Panc1 (cell line): ENCODE measurements at places on chromosomes 3 and 15.

DNA sequence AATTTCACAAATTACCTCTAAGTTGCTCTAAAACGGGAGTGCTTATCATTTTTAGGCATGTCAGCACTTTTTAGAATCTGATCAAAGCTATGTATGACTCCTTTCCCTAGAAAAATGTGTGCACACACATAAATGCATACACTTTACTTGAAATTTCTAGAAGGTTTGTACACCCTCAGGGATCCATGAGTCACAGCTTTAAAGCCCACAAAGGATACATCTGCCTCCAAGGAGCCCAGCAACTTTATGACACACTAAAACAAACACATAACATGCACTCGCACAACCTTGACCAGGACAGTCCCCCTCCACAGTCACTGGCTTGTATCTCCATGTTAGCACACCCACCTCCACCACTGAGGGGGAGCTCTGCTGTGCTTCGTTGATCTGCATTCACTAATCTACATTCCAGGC is 722.0 kb upstream of the CFAP20DC start:
- no peak for DNase-seq

GRCh38 chr3:133629146-133629545 is 32.6 kb downstream of the TOPBP1 start:
- DNase-seq, result no peak

GRCh38 chr3:187748050-187748481 is 2.8 kb upstream of the BCL6 start:
- DNase-seq, result peak; percentile 77

GRCh38 chr15:80779658-80780415 is 667 bp downstream of the CEMIP start:
- DNase-seq, result no peak

- DNase-seq, result no peak
These were observed 40.9 kb upstream of the LARS2 start for GRCh38 chr3:45347315-45348000.

GRCh38 chr15:69666921-69667811 is 214.5 kb downstream of the RPLP1 start:
- no peak for DNase-seq

- no peak for DNase-seq
These were observed 44.4 kb downstream of the CDAN1 start for GRCh38 chr15:42692536-42692935.

DNA sequence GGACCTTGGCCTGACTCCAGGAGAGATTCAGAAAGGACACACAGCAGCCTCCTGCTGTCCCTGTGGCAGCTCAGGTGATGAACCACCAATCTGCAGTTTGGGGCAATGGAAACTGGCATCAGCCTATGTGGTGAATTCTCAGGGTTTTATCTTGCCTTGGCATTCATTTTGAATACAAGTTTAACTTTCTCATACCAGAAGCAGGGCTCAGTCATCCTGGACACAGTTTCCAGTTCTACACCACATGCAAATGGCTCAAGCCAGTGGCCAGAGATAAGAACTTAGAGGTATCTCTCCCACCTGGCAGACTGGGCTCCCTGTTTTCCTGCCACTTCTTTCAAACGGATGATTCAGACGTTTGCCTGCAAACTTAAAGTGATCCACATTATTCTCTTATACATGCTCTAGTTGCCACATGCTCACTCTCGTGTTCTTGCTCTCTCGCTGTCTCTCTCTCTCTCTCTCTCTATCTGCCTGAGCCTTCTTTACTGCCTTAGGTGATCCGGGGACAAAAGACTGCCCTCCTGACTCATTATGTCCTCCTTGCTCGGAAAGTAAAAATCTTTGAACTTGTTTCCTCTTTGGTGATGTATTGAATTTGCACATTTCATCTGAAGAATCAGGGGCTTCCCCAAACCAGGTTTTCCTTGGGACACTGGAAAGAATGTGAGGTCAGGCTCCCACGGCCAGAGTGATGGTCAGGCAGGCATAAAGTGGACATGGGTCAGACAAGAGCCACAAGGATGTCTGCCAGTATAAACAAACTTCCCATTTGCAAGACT is 99.6 kb upstream of the STT3B start:
- DNase-seq, result no peak

GRCh38 chr3:147393261-147393942 is 12.9 kb downstream of the ZIC4 start:
- DNase-seq, result no peak

GRCh38 chr3:88142094-88142624 is 7.6 kb upstream of the C3orf38 start:
- no peak for DNase-seq

GRCh38 chr3:30081904-30082303 is 524.5 kb upstream of the TGFBR2 start:
- no peak for DNase-seq

GRCh38 chr15:72318408-72318942 is 1.5 kb downstream of the CELF6 start:
- no peak for DNase-seq

DNA sequence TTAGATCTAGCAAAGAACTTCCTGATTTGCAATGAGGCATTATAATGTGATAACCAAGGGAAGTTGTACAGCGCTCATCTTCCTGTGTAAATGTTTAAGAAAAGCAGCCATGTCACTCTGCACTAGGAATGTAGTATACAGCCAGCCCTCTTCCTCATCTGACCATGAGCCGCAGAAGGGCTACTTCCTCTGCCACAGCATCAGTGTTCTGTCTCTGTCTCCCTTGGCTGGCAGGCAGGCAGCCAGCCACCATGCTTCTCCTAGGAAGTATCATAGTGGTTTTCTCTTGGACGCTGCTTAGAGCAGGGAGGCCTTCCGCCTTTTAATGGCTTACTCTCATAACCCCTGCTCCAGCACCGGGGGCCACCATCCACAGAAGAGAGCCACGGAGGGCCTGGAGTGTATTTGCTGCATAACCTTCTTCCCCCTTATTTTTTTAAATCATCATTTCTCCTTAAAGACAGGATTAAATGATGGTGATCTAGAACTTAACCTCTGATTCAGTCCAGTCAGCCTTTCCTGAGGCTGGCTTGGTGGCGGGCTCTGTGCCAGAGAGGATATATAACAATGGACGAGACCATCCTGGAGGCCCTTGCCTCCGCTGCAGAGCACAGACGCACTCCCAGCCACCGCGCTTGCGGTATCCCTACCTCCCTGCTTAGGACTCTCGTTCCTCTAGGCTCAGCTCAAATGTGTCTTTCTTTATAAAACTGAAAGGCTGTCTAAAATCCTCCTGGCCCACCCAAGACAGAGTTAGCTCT is 57.3 kb upstream of the PLXNA1 start:
- no peak for DNase-seq

DNA sequence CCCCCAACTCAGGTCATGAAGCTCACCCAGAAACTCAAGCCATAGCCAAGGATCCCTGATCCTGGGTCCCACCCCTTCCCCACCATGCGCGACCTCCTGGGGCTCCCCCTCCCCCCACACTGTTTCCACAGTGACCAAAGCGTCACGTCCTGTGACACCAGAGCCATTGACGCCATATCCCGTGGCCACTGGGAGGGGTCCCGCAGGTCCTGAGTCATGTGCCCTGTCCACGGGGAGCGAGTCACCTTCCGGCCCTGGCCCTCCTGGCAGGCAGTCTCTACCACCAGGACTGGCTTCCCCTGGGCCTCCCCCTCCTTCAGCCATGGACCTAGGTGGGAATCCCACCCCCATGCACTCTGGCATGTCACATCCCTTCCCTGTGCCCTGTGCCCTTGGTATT is 15.6 kb downstream of the SEMA3F start:
- DNase-seq, result no peak

DNA sequence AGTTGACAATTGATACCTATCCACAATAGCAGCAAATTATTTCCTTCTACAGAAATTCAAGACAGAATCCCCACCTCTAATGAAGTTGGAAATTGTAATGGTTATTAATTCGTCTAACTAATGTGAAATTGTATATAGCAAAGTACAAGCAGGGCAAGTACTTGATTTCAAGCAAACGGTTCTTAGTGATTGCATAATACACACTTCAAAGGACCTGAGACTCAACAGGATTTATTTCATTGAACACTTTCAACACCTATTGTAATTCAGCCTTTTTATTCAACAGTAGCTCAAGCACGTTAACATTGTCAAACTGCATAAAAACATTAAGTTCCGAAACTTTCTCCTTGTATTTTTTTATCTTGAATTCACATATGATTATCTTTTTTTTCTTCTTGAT is 40.2 kb upstream of the AGTR1 start:
- no peak for DNase-seq

DNA sequence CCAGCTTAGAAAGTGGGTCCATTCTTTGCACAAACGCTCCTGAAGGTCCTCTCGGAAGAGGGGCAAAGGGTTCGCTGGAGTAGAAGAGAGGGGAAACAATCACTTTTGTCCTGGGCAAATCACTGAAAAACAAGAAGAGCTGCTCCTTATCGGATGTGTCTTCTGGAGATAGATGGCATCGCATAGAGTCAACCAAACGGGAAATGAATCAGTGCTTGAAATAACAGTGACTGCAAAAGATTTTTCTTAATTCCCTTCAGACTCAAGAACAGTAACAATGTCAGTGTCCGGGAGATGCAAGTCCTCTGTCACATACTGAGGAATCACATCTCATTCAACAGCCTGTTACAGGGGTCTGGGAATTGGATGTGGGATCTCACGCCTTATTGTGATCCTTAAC is 78.8 kb upstream of the PCSK6 start:
- no peak for DNase-seq

DNA sequence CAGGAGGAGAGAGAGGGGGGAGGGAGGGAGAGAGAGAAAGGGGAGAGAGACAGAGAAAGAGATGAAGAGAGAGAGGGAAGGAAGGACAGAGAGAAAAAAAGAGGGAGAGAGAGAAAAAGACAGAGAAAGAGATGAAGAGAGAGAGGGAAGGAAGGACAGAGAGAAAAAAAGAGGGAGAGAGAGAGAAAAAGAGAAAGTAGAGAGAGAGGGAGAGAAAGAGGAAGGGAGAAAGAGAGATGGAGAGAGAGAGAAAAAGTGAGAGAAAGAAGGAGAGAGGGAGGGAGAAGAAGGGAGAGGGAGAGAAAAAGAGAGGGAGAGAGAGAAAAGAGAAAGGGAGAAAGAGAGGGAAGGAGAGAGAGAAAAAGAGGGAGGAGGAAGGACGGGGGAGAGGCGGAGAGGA is 204.2 kb downstream of the SV2B start:
- DNase-seq, result no peak

DNA sequence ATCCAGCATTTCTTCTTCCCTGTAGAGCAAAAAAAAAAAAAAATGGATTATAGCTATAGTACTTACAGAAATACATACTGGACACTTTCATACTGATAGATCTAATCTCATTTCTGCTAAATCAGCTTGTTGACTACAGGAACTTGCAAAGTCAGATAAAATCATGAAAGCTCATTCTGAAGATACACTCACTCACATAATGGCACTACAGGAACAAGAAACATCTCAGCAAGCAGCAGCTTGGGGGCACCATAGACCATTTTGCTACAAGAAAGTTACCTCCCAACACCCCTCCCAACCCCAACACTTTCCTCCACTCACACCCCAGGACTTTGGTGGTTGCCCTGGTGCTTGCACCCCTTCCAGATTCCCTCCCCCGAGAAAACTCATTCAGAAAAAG is 4.6 kb downstream of the MYH15 start:
- no peak for DNase-seq

GRCh38 chr3:13113346-13114330 is 40.4 kb upstream of the IQSEC1 start:
- no peak for DNase-seq

DNA sequence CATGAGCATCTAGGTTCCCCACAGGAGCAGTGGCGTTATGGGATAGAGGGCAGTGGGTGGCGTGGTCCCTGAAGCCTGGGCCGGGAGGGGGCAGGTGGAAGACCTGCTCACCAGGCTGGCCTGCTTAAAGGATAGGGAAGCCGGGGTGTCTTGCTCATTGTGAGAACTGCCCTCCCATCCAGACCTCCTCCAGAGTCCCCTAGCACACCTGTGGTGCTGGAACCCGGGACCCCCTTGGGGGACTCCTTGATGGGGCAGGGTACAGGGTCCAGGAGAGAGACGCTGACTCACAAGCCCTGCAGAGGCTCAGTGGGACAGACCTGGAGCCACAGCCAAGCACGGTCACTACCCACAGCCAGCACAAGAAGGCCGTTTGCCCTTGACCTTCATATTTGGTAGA is 2.8 kb upstream of the RHCG start:
- DNase-seq, result no peak

DNA sequence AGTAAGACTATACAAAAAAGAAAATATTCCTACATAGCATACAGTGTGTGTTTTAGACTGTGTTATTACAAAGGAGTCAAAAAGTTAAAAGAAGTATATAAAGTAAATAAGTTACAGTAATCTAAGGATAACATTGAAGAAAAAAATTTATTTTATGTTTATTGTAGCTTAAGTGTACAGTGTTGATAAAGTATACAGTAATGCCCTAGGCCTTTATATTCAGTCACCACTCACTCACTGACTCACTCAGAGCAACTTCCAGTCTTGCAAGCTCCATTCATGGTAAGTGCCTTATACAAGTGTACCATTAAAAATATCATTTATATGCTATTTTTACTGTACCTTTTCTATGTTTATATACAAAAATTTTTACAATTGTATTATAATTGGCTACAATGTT is 220.1 kb downstream of the BCHE start:
- DNase-seq, result no peak

DNA sequence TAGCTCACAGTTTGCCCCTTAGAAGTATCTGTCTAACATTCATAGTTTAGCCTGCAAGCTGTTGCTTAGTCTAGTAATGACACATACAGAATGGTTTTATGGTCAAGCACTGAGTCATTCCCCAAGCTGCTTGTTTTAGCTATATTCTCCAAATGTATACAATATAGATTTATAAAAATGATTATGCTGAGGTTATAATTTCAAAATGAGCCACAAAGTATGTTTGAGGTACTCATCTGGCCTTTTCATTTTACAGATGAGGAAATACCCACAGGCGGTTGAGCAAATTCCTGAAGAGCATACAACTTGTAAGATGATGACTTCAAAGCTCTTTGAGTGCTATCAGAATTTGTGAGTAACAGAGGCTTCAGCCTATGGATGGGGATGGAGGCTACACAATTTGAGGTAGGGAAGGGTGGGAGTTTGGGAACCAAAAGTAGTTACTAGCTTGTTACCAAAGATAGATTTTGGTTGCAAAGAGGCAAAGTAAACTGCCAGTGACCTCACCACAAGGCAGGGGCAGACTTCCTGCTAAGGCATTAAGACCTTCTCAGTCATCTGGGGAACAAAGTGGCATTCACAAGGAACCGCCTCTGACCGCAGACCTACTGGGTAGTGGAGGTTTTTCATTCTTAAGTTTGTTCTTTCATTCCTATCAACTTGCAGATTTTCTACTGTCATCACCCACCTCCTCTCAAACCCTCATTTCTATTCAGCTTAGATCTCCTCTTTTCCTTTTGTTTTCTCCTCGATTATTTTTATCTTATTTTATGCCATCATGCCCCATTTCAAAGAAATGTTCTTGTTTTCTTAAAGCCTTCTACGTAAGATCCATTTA is 257.2 kb upstream of the NECTIN3 start:
- DNase-seq, result no peak

DNA sequence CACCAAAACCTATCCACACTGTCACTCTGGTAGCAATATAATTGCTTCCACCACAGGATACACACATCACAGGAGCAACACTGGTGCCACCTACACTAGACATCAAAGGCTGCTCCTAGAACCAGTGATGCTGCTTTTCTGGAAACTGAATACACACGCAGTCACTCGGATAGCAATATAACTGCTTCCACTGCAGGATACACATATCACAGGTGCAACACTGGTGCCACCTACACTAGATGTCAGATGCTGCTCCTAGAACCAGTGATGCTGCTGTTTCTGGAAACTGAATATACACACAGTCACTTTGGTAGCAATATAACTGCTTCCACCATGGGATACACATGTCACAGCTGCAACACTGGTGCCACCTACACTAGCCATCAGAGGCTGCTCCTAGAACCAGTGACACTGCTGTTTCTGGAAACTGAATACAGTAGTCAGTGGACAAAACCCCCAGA is 6.9 kb upstream of the TNFSF10 start:
- DNase-seq, result no peak
